Fibroblast of the aortic adventitia (primary cell): ENCODE measurements at places on chromosomes 16 and 17. TPM values are rescaled to one million over a fixed set of nuclear protein-coding genes. Genes with fewer than 3 reads are reported as not detected.

GRCh38 chr17:80191192-80191591, 21.4 kb downstream of the CARD14 start:
- no peak for DNase-seq

DNA sequence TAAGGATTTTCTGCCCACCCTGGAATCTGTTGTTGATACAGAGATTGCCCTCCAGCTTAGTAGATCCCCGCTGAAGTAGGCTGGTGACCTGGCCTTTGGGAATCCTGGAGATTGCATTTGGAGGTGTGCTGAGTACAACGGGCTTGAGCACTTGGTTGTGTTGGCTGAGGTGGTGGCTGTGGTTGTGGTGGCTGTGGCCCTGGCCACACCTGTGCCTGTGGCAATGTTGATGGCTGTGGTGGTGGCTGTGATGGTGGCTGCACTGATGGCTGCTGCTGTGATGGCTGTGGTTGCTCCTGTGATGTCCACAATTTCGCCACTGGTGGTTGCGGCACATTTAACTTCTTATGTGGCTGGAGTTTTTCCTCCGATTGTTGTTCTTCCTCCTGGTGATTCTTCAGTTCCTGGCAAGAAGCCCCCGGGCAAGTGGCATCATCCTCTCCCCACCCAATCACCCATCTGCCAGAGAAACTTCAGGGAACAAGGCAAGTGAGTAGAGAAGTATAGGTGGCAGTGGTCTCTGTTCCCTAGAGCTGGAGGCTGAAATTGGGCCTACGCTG, 4.2 kb downstream of the CCDC200 start:
- no peak for DNase-seq

DNA sequence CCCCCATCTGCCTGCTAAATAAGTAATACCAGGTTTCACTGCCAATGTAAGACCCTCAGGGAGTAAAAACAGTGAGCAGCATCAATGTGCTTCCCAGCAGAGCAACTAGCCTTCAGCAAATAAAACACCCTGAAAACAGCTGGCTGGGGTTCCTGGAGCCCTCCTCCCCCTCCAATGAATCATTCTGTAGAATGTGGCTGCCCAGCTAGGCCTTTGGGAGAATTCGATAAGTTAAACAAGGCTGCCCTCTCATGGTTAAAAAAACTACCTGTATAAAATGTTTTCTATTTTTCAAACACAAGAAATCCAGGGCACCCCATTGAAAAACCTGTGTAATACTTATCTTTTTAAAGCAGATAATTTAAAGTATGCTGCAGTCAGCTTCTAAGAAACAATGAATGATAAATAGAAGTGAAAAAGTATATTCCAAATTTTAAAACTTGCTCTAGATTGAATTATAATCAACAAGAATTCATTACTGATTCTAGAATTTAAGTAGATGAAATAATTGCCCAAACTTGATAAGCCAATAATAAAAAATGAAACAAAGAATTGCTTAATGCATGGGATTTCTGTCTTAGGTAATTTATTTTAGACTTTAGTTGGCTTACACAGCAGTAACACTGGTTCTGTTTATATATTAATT, 9.4 kb upstream of the TOM1L1 start:
- peak; percentile 80 for DNase-seq

DNA sequence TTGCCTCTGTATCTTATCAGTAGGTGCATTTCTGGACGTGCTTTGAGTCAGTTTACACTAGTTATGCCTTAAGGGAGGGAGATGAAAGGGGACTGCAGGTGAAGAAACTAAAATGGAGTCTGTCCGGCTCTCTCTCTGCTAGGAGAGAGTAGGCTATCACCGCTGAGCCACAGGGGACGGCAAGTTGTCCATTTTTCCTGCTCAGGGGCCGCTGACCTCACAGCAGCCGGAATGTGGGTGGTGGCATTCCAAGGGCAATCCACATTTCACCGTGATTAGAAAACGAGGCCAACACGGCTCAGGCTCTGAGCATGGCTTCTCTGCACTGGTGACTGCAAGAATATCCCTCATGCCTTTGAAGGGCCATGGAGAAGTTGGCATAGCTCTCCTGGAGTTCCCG, 19.0 kb upstream of the KLHDC4 start:
- peak; percentile 54 for DNase-seq

Gene COL1A1
- total RNA-seq: 2,633 and 16,513 TPM in 2 replicates
